Kidney glomerular epithelial cell (primary cell): ENCODE measurements at places on chromosomes 11 and 22.

DNA sequence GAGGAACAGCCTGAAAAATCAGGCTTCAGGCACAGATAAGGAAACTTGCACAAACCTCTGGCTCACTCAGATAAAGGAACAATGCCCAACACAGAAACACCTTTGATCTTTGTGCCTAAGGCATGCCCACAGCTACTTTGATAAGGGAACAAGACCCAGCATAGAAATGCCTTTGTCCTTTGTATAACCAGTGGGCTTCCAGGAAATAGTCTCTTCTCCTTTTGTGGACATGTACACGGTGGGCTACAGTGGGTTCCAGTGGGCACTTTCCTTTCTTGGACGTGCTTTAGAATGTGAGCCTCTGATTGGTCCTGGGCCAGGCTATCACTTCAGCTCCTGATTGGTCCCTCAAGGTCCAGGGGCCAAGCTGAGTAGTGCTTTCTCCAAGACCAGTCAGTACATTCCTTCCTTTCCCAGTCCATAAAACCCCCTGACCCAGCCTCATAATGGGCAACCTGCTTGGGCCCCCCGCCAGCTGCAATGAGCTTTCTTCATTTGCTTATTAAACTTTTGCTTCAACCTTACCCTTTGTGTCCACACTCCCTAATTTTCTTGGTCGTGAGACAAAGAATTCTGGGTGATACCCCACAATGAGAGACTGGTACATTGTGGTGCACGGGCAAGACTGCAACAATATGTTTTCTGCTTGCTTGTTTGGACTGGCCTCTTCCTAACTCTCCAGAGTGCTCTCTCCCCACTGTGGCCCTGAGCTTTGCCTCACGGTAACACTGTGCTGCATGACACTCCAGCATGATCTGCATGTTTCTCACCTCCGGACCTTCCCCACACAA is 1.7 kb upstream of the CABIN1 start:
- DNase-seq = no peak

DNA sequence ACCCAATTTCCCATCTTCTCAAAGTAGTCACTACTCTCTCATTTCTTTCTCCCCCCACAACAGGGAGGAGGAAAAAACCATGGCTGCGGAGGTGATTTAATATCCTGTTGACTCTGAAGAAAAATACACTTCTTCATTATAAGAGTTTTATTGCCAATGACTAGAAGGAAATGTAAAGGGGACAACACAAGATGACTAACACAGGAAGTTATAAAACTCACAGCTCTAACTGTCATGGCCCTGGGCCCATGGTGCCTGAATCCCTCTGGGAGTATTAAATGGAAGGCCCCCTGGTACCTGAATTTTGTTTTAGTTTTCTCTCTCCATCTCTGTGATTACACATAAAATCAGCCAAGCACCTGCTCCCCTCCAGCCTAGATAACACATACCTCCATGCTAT is 352.8 kb upstream of the FAT3 start:
- DNase-seq = no peak

GRCh38 chr11:101566626-101567025 is 17.2 kb downstream of the TRPC6 start:
- no peak for DNase-seq

DNA sequence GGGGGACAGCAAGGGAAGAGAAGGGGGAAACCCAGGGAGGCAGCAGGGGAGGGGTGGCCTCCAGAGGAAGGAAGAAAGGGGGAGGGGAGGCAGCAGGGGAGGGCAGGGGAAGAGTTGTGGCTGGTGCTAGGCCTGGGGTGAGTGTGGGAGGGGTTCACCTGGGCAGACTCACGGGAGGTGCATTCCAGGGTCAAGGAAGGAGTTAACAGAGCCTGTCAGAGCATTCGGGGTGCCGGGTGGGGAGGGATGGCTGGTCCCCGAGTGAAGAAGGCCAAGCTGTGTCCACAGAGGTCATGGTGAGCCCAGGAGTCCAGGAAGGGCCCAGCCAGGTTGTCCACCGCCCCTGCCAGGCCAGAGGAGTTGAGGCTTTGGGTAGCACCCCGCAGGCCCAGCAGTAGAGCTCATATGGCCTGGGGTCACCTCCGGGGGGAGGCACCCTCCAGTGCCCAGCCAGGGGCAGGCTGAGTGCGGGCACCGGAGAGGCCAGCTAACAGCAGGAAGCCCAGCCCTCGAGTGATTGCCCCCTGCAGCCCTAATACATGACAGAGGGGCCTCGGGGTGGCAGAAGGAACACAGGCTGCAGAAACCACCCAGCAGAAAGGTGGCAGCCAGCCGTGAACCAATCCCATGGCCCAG is 31.1 kb upstream of the PPARA start:
- no peak for DNase-seq

DNA sequence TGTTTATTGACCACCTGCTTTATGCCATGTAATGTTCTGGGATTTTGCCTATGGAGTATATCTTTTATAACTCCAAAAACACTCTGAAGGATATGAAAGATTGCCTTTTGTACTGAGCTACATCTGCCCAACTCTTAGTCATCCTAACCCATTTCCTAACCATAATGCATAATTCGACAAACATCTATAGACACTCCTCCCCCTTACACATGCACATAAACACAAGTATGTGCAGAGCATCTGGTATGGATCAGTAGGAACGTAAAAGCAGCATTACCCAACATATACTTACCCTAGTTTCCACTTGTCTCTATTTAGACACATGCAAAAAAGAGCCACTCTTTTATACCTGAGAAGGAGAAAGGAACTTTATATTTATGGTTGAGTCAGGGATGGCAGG is 272.8 kb downstream of the FAM76B start:
- DNase-seq = no peak

GRCh38 chr11:100575860-100576717 is 111.0 kb upstream of the ARHGAP42 start:
- DNase-seq = peak; percentile 64

DNA sequence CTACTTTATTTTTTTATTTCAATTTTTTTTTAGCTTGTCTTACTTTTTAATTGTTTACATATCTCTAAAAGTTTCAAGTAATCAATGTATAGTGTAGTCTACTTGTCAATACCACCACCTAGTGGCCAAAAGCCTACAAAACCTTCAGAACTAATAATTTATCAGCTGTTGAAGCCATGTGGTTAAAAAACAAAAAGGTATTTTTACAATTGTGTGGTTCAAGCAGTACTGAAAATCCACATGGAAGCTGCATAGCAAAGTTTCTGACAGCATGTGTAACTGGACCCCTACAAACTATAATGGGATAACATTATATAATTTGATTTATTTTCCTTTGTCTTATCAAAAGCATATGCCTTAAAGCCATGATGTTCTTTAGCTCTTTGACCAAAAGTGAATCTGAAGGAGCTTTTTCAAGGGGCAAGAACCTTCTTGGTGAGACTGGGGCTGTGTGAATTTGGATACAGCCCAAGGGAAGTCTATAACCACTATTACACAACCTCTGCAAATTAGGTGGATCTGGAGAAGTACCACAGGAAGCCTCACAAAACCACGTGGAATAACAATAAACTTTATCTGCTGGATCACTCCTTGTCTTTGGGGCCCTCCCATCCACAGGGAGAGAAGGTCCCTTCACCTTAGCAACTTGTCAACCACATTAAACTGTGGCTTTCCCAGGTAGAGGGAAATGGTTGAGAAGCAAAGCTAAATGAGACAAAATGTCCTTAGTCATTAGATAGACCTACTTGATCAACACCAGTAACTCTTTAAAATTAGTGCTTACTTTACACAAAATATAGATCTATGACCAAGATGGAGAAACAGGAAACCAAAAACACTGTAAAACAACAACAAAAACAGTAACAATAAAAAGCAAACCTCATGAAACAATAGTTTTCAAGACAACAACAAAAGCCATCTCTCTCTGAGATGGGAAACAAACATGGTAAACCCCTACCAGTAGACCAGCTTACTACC is 9.9 kb downstream of the NARS2 start:
- DNase-seq = peak; percentile 67

DNA sequence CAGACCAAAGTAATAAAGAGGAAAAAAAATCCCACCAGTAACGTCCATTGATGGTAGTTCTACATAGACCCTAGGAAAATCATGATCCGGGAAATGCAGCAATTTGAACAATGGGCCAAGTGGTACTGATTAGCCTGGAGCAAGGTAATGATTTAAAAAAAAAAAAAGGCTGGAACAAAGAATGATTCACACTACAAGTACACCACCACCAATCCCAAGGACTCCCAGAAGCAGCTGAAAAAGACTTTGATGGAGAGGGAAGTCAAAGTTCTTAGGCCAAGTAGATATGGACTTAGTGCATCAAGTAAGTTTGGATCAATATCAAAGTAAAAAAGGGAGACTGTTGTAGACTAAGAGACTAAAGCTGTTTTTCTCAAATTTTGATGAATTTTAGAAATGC is 11.8 kb downstream of the KCTD14 start:
- no peak for DNase-seq

DNA sequence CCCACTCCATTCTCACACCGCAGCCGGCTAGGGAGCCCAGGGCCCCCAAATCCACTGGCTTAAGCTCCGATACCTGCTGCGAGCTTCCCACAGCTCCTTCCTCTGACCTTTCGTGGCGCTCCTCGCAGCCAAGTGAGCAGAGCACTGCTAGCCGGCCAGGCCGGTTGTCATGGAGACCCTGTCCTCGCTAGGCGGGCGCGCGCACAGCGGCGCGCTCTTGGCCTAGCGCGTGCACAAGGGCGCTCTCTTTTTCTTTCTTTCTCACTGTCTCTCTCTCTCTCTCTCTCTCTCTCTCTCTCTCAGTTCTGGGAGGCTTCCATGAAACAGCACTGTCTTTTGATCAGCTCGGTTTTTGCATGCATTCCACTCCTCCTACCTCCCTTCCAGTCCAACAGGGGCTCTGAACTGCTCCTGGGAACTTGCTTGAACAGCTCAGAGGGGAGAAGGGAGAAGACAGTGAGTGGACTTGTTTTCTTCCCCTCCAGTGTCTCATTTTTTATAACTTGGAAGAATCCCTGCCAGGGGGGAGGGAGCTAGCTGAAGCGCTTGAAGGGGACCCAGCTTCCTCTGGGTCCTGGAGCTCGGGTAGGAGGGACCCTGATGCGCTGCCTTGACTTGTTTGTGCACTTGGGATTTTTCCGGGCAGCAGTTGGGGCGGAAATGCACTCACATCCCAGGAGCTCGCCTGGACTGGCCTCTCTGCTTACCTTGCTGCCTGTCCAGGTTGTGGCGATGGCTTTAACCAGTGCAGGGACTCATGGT is 100.3 kb upstream of the AKIP1 start:
- DNase-seq = peak; percentile 77

DNA sequence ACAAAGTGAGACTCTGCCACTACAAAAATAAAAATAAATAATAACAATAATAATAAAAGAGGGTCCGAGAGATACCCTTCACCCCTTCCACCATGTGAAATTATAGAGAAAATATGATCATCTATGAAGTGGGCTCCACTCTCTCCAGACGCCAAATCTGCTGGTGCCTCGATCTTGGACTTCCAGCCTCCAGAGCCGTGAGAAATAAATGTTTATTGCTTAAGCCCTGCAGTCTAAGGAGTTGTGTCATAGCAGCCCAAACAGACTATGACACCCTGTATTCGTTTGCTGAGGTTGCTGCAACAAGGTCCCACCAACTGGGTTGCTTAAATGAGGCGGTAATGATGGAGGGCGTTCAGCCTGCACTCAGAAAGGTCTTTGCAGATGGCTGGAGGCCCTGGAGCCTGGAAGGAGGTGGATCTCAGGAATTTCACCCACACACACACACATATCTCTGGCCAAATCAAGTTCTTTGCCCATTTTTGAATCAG is 7.6 kb upstream of the SEPTIN5 start:
- DNase-seq = no peak

GRCh38 chr11:126410649-126411048 is 55.2 kb downstream of the ST3GAL4 start:
- DNase-seq = no peak

- peak; percentile 24 for DNase-seq
These were observed 156.4 kb upstream of the PITPNB start for GRCh38 chr22:28075358-28075981.

DNA sequence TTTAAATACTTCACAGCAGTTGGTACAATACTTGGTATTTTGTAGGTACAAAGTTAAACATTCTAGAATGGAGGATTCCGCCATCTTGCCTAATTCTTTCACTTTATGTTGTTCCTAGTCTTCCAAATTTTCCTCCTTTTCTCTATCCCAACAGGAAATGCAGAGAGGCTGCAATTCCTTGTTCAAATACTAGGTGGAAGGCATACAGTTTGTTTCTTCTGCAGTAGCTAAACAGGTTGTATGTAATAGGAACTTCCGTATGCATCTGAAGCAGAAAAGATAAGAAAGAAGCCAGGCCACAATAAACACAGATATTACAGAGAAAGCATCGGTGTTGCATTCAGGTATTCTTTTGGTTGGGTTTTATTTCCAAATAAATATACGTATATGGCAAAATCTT is 186.4 kb upstream of the MTMR2 start:
- DNase-seq = no peak

DNA sequence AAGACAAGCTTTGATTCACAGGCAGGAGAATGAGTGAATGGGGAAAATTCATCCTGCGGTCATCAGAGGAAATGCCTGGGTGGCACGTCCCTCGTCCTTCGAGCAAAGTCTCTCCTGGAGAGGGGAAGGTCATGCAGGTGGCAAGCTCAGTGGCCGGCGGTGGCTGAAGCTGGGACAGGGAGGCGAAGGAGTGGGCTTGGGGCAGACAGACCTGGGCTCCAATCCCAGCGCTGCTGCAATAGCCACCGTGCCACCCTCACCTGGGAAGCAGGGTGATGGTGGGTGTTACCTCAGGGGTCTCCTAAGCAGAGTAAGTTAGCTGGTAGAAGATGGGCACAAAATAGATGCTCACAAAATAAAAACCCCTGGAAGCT is 22.4 kb upstream of the CACNG2 start:
- no peak for DNase-seq

- no peak for DNase-seq
These were observed 1167.6 kb downstream of the JRKL start for GRCh38 chr11:97557399-97557798.

GRCh38 chr11:99281331-99281730 is 260.6 kb downstream of the CNTN5 start:
- no peak for DNase-seq

DNA sequence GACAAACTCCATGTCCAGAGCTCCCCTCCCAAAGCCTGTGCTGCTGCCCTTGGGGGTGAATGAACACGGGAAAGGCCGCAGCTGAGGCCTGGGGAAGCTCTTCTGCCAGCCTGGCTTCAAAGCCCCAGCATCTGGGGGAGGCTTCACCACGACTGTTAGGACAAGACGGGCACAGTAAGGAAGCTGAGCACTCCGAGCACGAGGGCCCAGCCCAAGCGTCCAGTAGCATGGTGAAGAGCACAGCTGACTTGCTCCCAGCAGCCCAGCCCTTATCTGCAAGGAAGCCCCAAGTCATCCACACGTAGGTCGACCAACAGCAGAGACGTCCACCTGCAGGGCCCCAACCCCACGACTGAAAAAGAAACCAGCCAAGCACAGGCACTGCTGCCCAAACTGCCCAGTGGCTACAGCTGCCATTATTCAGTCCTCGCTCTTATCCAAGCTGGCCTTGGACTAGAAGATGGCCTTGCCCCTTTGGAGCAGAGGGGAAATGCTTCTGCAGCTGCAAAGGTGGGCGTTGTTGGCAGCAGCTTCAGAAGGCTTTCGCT is 62.5 kb downstream of the SHANK2 start:
- DNase-seq = no peak

GRCh38 chr11:120306519-120307242 is 18.4 kb upstream of the TLCD5 start:
- DNase-seq = peak; percentile 49

GRCh38 chr22:20380486-20380885 is 13.5 kb upstream of the ZNF74 start:
- DNase-seq = no peak
